T-cell (primary cell): ENCODE measurements at places on chromosomes 2 and 18.

DNA sequence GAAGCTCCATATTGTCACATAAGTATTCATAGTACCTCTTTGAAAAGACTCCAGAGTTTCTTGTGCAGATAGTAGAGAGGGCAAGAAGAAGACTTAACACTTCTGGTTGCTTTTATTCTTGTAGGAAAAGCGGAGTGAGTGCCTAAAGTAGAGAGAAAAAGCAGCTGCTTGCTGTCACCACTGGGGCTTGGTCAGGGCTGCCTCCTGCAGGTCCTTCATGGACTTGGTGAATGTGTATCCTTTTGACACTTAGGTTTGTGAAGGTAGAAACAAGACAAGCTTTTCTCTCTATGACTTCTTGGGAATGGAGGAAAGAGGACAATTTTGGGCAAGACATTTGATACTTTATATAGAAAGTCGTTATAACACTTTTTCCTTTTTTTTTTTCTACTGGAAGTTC lies 312.8 kb upstream of the FANCL start:
- no peaks in the 10 kb centered on the region for H3K4me1 ChIP-seq
- no peaks in the 10 kb centered on the region for H3K36me3 ChIP-seq
- no peak overlapping the region for H3K27ac ChIP-seq
- no peak overlapping the region for H3K4me3 ChIP-seq
- no peak for DNase-seq
- no peaks in the 10 kb centered on the region for H3K27me3 ChIP-seq

DNA sequence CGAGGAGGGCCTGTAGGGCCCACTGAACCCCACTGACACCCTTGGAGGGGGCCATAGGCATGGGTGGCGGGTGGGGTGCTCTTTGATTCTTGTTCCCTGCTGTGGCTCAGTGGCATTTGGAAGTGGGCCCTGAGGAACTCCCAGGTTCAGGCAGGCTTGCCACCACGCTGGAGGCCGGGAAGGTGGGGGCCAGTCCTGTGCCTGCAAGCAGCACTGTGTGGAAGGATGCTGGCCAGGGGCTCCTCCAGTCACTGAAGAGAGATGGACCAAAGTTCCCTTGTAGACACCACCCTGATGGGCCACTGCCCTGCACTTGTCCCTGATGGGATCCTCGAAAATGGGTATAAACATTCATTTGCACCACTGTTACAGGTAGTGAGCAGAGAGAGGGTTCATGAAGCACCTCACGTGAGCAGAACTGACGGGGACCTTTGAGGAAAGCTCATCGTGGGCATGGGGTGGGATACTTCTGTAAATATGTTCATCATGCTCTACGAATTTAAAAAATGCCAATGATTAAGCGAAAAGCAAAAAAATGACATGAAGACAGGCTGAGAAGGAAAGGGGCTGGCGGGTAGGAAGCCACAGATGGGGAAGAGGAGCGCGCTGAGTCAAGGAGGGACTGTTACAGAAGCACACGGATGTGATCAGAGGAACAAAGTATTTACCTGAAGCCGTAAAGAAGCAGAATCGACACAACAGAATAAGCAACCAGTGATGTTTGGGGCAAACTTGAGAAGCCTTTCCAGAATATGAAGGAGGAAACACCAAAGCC lies 45.2 kb upstream of the ASB1 start:
- H3K27ac ChIP-seq: no peak overlapping the region
- DNase-seq: no peak
- peaks cover 3% of the 10 kb centered on the region for H3K27me3 ChIP-seq
- H3K4me3 ChIP-seq: no peak overlapping the region
- peaks cover 10% of the 10 kb centered on the region for H3K4me1 ChIP-seq

DNA sequence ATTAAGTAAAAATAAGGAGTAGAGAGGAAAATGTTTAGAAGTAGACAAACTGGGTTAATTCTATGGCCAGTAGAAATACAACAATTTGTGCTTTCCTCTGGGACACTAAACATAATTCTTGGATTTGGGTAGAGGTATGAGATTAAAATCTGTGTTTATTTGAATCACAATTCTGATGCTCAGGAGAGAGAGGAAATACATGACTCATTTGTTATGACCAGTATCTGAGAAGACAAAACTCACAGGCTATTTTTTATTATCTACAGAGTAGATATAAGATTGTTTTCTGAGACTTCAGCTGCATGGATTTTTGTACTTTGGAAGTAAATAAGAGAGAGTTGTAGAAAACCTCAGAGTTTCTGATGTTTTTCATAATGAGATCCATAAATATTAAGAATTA lies 315.7 kb upstream of the CWC22 start:
- H3K4me3 ChIP-seq: no peak overlapping the region
- no peaks in the 10 kb centered on the region for H3K36me3 ChIP-seq
- DNase-seq: no peak
- H3K4me1 ChIP-seq: no peaks in the 10 kb centered on the region

DNA sequence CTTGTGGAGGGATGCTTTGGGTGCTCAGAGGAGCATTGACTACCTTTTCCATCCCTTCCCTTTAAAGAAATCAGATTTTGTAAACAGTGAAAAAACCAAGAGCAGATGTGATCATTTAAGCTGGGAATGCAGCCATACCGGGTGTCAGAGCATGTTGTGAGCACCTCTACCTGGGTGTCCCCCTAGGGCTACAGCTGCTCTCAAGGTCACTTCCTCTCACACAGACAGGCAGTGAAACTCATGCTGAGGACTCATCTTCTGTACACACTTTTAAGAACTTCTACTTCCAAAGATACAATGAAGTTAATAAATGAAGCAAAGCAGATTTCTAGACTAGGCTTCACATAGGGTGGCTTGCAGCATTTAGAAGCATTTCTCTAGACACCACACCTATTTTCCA lies 48.4 kb upstream of the FRZB start:
- no peak overlapping the region for H3K27ac ChIP-seq
- no peaks in the 10 kb centered on the region for H3K4me1 ChIP-seq
- no peaks in the 10 kb centered on the region for H3K36me3 ChIP-seq
- no peak overlapping the region for H3K4me3 ChIP-seq
- no peak for DNase-seq

DNA sequence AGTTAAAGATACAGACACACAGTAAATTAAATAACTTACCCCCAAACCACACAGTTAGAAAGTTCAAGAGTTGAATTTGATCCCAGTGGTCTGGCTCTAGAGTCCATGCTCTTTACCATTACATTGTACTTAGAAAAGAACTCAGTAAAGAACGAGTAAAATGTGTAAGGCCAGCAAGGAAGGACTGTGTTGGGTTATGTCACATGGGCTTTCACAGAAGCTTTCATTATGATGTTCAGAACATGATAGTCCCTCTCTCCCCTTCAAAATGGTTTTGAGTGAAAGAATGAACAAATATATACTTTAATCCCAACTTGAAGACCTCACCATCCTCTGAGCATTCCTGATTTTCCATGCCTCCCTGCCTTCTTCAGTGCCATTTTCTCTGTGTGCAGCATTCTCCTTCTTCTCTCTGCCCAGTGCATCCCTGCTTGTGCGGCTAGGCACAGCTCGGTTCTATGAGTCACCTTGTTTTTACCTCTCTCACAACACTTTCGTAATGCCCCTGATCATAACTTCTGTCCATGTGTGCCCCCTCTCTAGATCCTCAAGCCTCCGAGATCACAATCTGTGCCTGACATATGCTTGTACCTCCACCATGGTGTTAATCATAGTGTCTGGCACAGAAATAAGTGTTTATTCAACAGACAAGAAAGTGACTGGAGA lies 22.0 kb downstream of the RASGRP3 start:
- DNase-seq: no peak
- no peaks in the 10 kb centered on the region for H3K27me3 ChIP-seq
- no peak overlapping the region for H3K4me3 ChIP-seq
- H3K4me1 ChIP-seq: peaks cover 7% of the 10 kb centered on the region

- H3K4me3 ChIP-seq: no peak overlapping the region
- no peak overlapping the region for H3K27ac ChIP-seq
- H3K36me3 ChIP-seq: no peaks in the 10 kb centered on the region
- DNase-seq: no peak
- no peaks in the 10 kb centered on the region for H3K27me3 ChIP-seq
These were observed 234.4 kb downstream of the TRIB2 start for GRCh38 chr2:12950957-12951656.

- no peaks in the 10 kb centered on the region for H3K36me3 ChIP-seq
- no peaks in the 10 kb centered on the region for H3K27me3 ChIP-seq
- no peak overlapping the region for H3K27ac ChIP-seq
- H3K4me3 ChIP-seq: no peak overlapping the region
- no peak for DNase-seq
These were observed 68.6 kb downstream of the APLF start for GRCh38 chr2:68536000-68536399.

DNA sequence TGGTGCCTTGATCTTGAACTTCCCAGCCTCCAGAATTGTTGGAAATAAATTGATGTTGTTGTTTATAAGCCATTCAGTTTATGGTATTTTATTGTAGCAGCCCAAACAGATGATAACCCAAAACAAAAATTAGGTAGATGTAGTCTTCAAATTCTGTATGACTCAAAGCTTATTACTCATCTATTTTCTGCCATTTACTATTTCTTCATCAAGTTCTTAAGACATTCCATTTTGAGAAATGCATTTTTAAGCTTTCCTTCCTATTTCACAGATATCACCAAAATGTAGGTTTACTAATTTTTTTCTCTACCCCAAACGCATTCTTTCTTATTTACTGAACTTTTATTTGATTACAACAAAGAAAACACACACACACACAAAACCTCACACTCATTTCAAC lies 148.2 kb downstream of the RND3 start:
- no peak overlapping the region for H3K27ac ChIP-seq
- no peaks in the 10 kb centered on the region for H3K27me3 ChIP-seq
- no peak for DNase-seq
- H3K4me1 ChIP-seq: no peaks in the 10 kb centered on the region
- H3K4me3 ChIP-seq: no peak overlapping the region

DNA sequence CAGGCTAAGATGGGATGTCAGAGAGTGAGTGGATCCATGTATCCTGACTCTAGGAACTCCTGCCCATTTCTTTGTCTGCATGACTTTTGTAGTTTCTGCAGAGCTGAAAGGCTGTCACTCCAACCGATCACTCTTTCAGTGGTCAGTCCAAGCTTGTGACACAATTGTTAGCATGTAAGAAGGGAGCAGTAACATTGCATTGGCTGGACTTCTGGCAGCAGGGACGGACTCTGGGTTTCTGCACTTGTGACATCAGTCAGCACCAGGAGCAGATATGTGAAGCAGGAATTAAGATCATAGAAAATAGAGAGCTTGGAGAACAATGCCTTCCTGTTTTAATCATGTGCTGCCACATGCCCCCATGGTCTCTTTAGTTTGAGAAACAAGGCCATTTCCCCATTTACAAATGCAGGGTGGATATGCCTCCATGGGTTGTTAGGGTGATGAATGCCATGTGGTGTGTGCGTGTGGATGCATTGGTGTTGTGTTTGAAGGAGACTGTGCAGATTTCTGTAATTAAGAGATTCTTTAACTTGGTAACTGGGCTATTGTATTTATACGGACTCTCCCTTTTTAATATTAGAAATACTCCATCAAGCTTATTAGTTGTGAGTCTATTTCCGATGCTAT lies 214.3 kb upstream of the EPHA4 start:
- no peaks in the 10 kb centered on the region for H3K27me3 ChIP-seq
- DNase-seq: no peak
- H3K27ac ChIP-seq: no peak overlapping the region
- H3K36me3 ChIP-seq: no peaks in the 10 kb centered on the region
- H3K4me3 ChIP-seq: no peak overlapping the region
- no peaks in the 10 kb centered on the region for H3K4me1 ChIP-seq

DNA sequence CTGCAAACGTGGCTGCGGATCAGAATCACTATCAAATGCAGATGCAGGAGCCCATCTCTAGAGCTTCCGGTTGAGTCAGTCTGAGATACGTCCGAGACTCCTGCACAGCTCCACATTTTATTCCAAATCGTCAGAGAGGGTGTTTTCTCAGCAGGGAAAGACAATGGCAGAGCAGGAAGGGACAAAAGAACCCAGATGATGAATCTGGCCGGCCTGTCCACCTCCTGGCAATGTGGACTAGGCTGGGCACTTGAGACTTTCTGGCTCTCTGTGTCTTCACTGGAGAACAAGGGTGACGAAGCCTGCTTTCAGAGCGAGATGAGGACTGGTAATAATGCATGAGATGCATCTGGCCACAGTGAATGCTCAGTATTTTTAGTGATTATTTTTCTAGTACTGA lies 255.9 kb upstream of the MYT1L start:
- no peak overlapping the region for H3K27ac ChIP-seq
- H3K27me3 ChIP-seq: peaks cover 6% of the 10 kb centered on the region
- H3K36me3 ChIP-seq: no peaks in the 10 kb centered on the region
- no peak for DNase-seq
- no peaks in the 10 kb centered on the region for H3K4me1 ChIP-seq

DNA sequence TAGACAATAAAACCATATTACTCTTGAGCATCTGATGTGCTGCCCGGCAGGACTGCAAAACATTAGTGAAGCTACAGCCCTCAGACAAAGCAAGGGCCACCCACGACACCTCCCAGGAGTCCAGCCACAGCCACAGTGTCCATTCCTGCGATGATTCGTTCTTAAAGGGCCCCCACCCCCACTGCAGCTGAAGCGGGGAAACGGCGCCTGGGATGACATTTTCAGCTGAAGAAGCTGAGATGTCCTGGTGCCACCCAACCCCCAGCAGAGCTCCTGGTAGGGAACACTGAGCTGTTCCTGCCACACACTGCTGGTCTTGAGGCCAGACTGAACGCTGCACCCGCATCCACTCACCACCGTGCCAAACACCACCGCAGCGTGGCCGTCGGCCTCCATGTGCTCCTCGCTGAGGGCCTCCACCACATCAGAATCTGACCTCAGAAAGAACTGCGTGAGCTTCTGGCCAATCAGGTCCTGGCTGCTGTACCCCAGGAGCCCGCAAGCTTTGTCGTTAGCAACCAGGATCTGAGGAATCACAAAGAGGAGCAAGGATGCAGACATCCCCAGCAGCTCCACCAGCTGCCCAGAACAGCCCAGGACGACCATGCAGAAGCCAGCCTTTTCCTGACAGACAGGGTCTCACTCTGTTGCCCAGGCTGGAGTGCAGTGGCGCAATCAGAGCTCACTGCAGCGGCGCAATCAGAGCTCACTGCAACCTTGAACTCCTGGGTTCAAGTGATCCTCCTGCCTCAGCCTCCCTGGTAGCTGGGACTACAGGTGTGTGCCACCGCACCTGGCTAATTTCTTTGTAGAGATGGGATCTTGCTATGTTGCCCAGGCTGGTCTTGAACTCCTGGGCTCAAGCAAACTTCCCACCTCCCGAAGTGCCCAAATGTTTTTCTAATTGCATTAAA lies 9.5 kb downstream of the PASK start:
- peaks cover 60% of the 10 kb centered on the region for H3K36me3 ChIP-seq
- H3K4me3 ChIP-seq: no peak overlapping the region
- H3K27me3 ChIP-seq: no peaks in the 10 kb centered on the region
- no peak overlapping the region for H3K27ac ChIP-seq
- no peaks in the 10 kb centered on the region for H3K4me1 ChIP-seq
- no peak for DNase-seq

- H3K27ac ChIP-seq: no peak overlapping the region
- no peaks in the 10 kb centered on the region for H3K4me1 ChIP-seq
- no peaks in the 10 kb centered on the region for H3K27me3 ChIP-seq
- H3K36me3 ChIP-seq: no peaks in the 10 kb centered on the region
- DNase-seq: no peak
These were observed 47.8 kb upstream of the REG3G start for GRCh38 chr2:78977661-78978145.
